ENCODE measurements at places on chromosomes 11 and 22.

GRCh38 chr11:122101625-122102291, 14.3 kb downstream of the BLID start:
- peak; percentile 87 for DNase-seq

DNA sequence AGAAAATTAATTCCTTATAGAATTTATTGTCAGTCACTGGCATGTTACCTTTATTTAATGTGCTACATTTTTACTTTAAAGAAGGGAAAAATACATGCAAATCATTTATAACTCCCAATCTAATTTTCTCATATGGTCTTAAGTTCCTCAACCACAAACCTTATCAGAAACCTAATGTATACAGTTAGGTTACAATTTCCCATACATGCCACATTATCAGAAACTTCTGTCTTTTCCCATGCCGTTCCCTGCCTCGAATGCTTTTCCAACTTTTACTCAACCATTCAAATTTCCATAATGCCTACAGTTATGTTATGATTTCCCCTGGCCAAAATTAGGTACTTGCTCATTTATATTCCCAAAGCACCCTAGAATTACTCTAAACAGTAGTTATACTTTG, 13.5 kb downstream of the RSF1 start:
- no peak for DNase-seq

DNA sequence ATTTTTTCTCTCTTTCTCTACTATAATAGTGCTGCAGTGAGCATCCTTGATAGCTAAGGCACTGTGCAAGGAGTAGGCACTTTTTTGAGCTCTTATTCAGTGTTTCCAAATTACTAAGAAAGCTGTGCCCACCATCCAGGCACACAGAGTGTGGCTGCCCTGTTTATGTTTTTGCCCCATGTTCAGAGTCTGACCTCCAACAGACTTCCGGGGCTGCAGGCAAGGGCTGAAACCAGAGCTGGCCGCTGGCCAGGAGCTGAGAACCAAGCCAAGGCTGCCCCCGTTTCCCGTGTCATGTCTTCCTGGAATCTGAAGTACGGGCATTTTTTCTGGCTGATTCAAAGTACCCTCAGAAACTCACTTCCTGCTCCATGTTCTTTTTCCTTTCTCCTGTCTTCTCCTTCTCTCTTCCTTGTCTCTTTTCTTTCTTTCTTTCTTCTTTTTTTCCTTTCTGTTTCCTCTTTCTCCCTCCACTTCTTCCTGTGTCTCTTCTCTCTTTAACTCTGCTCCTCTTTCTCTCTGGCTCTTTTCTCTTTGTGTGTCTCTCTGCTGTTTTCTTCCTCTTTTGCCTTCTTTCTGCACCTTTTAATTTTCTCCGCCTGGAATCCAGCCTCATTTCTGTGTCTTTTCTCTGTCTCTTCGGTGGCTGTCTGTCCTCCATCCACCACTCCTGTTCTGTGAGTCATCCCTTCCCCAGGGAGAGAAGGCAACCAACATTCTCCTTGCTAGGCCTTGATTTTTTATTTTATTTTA, 17.0 kb upstream of the KCTD14 start:
- DNase-seq = no peak

GRCh38 chr22:31243339-31244045, 31.4 kb downstream of the LIMK2 start:
- DNase-seq = no peak

DNA sequence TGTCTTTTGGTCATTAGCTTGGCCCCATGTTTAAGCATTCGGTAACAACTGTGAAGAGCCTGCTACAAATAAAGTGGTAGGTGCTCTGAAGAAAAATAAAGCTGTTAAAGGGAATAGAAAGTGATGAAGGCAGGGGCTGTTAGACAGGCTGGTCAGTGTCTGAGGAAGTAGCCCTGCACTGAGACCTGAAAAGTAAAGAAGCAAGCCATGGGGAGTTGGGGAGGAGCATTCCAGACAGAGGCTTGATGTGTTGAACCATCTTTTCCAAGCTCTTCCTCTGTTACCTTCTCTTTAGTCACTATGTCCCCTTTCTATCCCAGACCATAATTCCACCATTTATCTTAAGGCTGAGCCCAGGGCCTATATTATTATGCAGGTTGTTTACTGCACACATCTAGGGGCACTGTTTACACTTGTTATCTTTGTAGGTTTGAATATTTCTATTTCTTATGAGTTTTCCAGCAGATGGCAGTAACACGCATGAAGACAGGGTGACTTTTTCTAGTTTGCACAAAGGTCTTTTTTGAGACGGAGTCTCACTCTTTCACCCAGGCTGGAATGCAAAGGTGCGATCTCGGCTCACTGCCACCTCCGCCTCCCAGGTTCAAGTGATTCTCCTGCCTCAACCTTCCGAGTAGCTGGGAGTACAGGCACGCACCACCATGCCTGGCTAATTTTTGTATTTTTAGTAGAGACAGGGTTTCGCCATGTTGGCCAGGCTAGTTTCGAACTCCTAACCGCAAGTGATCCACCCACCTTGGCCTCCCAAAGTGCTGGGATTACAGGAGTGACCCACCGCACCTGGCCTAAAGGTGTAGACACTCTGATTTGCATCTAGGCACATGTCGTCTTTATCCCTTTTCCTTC, 23.0 kb downstream of the ZFTA start:
- no peak for DNase-seq

DNA sequence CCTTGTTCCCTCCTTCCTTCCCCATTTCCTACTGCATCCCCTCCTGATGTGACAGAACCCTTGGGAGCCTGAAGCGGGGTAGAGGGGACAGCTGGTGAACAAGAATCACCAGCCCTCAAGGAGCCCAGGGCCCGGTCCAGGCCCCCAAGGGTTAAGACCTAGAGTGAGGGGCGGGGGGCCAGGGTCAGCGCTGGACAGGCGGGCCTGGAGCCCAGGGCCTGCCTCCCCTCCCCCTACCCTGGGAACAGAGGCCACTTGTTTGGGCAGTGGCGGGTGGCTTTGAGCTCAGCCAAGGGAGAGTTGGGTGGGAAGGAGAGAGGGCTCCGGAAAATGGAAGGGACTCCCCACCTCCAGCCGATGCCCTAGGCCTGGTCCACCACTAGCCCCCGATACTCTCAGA, 2.1 kb downstream of the ARAP1 start:
- DNase-seq = no peak

DNA sequence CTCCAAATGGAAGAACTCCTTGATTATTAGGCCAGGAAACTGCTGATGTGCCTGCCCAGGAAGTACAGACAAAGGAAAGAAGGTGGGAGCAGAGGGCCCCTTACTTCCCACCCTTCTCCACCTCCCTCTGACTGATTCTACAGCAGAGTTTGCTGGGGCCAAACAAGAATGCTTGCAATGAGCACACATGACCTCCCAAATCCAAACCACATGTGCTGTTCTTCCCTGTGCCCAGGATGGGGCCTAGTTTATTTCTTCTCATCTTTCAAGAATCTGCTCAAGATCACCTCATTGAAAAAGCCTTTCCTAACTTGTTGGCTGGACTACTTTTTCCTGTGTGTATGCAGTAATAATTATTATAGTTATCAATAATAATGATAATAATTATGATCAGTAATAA, 286.1 kb downstream of the RAB38 start:
- DNase-seq = no peak

GRCh38 chr11:4060182-4060923, 34.2 kb upstream of the RRM1 start:
- DNase-seq = no peak

DNA sequence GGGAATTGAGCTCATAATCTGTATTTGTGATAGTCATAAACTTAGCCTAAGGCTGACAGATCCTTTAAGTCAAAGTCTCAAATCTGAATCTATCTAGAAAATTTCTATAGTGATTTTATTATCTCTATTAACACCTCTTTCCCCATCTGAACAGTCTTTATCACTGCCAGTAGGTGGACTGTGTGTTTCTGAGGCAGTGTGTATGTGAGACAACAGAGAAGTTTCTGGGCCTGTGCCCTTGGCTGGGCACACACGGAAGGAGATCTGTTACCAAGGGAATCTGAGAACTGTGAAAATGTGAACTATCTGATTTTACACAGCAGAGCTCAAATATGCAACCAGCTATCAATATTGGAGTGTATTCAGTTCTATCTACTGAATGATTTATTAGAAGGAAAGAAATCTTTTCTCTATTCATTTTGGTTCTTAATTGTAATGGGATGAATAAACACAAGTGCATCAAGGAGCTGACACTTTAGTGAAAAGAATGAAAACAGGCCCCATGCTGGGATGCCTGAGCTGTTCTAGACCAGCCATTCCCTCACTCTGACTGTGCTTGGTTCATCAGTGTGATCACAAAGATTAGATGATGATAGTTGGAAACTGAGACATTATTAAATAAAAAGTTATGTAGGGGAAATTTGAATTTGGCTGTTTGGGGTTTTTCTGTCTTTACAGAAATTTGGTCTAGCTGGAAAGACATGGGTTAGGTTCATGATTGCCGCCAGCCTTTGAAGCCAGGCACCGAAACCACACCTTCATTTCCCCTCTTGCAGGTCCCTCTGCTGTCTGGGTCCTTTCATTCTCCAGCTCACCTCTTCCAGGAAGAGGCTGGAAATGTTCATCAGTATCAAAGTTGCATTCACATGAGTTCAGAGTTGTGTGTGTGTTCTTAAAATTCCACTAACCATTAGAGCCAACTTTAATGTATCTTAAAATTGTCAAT, 68.1 kb downstream of the LIF start:
- no peak for DNase-seq

- DNase-seq = peak; percentile 41
Measured at GRCh38 chr22:47091246-47091651, 328.8 kb downstream of the TBC1D22A start.

DNA sequence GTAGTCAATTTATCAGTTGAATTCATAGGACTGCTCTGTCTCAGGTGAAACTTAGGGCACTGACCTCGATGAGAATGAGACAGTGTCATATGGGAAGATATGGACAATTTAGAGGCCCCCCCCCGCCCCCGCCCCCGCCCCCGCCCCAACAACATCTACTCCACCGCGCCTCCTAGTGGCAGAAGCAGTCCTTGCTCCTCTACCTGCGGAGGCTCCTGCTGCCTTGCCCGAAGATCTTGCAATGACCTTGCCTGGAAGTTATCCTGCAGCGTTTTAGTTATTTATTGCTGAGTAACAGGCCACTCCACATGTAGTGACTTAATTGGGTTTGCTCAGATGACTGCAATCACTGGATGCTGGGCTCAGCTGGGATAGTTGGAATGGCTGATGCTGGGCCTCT, 15.2 kb downstream of the SERPINH1 start:
- peak; percentile 73 for DNase-seq

- no peak for DNase-seq
Measured at GRCh38 chr11:82907371-82907770, 5.8 kb downstream of the DDIAS start.

- DNase-seq = peak; percentile 72
Measured at GRCh38 chr11:20353829-20354434, 9.6 kb upstream of the HTATIP2 start.

DNA sequence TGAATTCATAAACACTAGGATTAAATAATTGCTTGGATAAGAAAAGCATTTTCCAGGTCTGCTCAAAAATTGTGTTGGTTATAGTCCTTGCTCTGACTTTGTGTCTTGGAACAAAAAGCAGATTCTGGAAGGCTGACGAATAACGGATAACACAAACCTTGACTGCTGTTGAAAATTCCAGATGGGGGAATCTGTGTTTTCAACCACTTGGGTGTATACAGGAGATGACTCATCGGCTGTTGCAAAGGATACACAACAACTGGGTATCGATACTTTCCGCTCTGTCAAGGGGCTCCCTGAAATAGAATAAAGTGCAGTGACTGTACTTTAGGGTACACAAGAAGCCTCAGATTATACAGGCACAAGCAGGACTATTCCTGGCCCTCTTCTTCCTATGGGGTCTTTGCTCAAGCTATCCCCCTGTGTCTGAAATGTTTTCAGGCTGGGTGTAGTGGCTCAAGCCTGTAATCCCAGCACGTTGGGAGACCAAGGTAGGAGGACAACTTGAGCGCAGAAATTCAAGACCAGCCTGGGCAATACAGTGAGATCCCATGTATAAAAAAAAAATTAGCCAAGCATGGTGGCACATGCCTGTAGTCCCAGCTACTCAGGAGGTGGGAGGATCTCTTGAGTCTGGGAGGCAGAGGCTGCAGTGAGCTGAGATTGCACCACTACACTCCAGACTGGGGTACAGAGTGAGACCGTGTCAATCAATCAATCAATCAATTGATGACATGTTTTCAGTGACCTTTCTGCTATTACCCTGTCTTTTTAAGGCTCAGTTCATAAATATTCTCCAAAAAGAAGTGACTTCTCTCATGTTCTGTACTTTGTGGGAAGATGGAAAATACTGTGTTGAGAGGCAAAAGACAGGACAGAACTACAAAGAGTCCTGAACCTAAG, 48.6 kb upstream of the UCP3 start:
- no peak for DNase-seq

- DNase-seq = no peak
Measured at GRCh38 chr22:44596396-44597125, 98.5 kb upstream of the RTL6 start.

- no peak for DNase-seq
Measured at GRCh38 chr11:61961570-61962212, 5.7 kb downstream of the FTH1 start.

GRCh38 chr11:69311767-69312385, 17.9 kb downstream of the MYEOV start:
- DNase-seq = no peak

GRCh38 chr22:34897126-34897525, 168.8 kb upstream of the ISX start:
- DNase-seq = no peak

DNA sequence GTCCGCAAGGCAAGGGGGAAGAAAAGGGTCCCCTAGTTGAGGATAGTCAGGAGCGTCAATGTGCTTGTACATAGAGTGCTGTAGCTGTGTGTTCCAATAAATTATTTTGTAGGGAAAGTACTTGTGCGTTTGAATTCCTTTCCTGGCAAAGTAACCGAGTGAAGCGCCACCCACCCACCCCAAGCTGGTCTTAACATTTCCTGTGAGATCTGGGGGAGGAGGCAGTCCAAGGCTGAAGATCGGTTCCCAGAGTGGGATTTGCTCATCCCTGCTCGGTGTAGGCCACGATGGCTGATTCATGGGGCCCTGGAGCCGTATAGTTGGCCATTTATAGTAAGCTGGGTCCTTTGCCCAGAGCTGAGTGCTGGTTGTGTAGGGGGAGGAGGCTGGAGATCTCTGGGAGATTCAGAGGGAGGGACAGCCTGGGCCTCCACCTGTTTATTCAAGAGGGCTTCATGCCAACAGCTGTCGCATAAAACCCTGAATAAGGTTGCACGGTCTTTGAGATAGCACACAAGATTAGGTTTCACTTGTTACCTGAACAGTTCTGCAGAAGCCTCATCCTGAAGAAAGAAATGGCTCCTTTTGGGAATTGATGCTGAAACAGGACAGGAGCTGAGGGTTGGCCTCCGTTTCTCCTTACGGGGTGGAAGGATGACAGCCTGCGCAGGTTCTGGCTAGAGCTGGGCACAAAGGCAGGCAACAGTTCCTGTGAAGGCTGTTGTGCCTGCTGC, 2.4 kb downstream of the ATF4 start:
- no peak for DNase-seq

GRCh38 chr11:67370351-67371076, 2.9 kb downstream of the CLCF1 start:
- DNase-seq = no peak

Measured in GM23338 (cell line).